Hepatocyte (in vitro differentiated cells): ENCODE measurements at places on chromosomes 1 and 21.

GRCh38 chr1:244304656-244305055 lies 147.1 kb downstream of the ADSS2 start:
- DNase-seq, result no peak

DNA sequence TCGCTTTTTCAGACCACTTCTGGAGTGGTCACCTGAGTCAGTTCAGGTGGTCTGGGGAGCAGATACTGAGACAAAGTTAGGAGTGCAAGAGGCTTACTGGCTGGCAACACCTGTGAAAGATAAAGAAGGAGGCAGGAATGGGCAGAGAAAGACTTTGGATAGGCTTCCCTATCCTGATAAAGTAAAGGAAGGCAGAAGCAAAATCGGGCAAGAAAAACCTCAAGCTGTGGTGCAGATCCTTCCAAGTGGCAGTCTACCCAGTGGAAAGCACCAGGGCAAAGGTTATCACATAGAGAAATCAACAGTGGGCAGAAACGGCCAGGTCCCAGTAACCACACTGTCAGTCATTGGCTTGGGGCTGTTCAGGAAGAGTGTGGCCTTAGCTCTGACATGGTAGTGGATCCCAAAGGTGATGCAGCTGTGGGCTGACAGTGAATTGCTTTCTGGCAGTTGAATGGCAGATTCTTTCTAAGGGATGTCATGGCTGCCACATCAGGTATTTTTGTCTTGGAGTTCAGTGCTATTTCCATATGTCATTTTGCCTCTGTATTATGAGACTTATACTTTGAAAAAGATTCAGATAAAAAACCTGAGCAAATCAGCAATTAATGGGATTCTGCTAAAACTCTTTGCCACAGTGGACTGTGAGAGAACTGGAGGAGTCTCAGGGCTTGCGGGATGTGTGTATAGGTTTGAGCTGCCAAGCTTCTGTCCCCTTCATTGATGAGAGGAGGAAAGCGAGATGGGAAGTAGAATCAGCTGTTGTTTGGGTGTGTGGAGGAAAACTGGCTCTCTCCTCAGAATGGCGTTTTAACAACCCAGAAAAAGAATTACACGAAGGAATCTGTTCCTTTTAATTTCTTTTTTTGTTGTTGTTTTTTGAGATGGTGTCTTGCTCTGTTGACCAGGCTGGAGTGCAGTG lies 8.1 kb upstream of the CGN start:
- DNase-seq, result no peak

- DNase-seq, result peak; percentile 53
These were observed 59.2 kb downstream of the TBX15 start for GRCh38 chr1:118928739-118929554.

- no peak for DNase-seq
These were observed 212.2 kb upstream of the RAB4A start for GRCh38 chr1:229058729-229059128.

- no peak for DNase-seq
These were observed 168.5 kb downstream of the ACTL8 start for GRCh38 chr1:17923666-17924065.

- peak; percentile 48 for DNase-seq
These were observed 193.5 kb downstream of the PAPPA2 start for GRCh38 chr1:176656257-176656995.

GRCh38 chr1:40438391-40439015 lies 11.8 kb upstream of the ZFP69B start:
- peak; percentile 40 for DNase-seq

DNA sequence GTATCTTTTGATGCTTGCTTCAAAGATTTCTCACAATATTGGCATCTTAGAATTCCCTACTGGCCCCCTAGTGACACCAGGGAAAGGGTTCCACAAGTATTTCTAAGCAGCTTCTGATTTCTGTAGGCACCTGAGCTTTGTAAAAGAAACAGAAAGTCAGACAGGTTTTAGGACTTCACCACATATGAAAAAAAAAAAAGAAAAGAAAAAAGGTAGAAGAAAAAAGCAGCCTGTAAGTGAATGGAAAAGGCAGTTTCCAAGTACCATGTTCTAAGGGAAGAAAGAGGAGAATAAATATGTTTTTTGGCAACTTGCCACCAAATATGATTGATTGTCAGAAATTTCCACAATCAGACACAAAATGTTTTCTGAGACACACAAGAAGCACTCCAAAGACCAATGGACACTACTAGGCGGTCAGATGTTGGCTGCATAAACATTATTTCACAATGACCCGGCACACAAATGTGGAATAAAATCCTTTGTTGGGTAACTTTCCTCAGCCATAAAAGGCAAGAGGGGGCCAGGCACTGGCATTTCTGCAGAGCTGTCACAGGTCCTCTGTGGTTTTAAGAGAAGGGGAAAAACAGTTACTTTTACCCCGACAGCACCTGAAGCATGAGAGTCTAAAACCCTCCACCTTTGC lies 12.7 kb upstream of the CPLANE2 start:
- DNase-seq, result peak; percentile 41
